Body of pancreas (tissue), 4 donors: ENCODE measurements at places on chromosomes 3 and 15. TPM values are rescaled to one million over a fixed set of nuclear protein-coding genes. Genes with fewer than 3 reads are reported as not detected.

RYR3 gene
- total RNA-seq, result 0.26 TPM

- peaks cover 20% of the 10 kb centered on the region for H3K4me1 ChIP-seq
- H3K36me3 ChIP-seq, result no peaks in the 10 kb centered on the region
- no peaks in the 10 kb centered on the region for H3K27me3 ChIP-seq
- H3K4me3 ChIP-seq, result no peak overlapping the region
- H3K27ac ChIP-seq, result no peak overlapping the region
These were observed 27.9 kb downstream of the PLCL2 start for GRCh38 chr3:16912400-16913263.

- H3K4me1 ChIP-seq, result peaks cover 11% of the 10 kb centered on the region
- H3K27ac ChIP-seq, result no peak overlapping the region
- no peaks in the 10 kb centered on the region for H3K36me3 ChIP-seq
- no peak overlapping the region for H3K4me3 ChIP-seq
These were observed 87.5 kb downstream of the ADAMTS17 start for GRCh38 chr15:100254285-100254684.

DNA sequence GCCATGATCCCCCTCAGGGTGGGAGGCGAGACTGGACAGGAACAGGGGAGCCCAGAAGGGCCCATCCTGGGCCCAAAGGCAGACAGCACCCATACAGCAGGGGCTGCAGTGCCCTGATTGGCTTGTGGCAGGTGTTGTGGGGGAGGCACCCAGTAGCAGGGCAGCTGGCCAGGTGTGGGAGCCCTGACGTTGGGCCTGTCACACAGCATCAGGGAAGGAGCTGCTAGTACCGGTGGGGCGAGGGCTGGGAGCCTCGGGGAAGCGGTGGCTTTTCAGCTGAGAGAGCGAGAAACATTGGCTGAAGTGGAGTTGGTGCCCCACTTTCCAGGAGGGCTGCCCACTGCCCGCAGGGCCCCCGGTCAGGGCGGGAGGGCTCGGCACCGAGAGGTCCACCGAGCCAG, 19.7 kb upstream of the CYP11A1 start:
- H3K4me3 ChIP-seq, result no peak overlapping the region
- no peak for DNase-seq
- no peaks in the 10 kb centered on the region for H3K27me3 ChIP-seq
- no peaks in the 10 kb centered on the region for H3K36me3 ChIP-seq

GRCh38 chr3:169771497-169772304, 1.5 kb upstream of the MYNN start:
- H3K36me3 ChIP-seq, result no peaks in the 10 kb centered on the region
- peak overlapping the region; percentile 72 for H3K4me3 ChIP-seq
- DNase-seq, result peak; percentile 64
- H3K27ac ChIP-seq, result no peak overlapping the region
- no peaks in the 10 kb centered on the region for H3K27me3 ChIP-seq

GRCh38 chr3:65483480-65483879, 555.2 kb downstream of the MAGI1 start:
- H3K36me3 ChIP-seq, result no peaks in the 10 kb centered on the region
- no peak overlapping the region for H3K4me3 ChIP-seq
- peaks cover 41% of the 10 kb centered on the region for H3K4me1 ChIP-seq
- DNase-seq, result peak; percentile 77

- H3K27me3 ChIP-seq, result no peaks in the 10 kb centered on the region
- no peak for DNase-seq
- no peak overlapping the region for H3K27ac ChIP-seq
- H3K36me3 ChIP-seq, result no peaks in the 10 kb centered on the region
- peaks cover 5% of the 10 kb centered on the region for H3K4me1 ChIP-seq
These were observed 5.3 kb upstream of the GUCA1C start for GRCh38 chr3:108959017-108959416.
